ENCODE measurements at places on chromosomes 12 and 14. TPM values are rescaled to one million over a fixed set of nuclear protein-coding genes. Genes with fewer than 3 reads are reported as not detected.

Gene TSHR
- total RNA-seq, result 0.63 TPM

Gene TAS2R10
- total RNA-seq, result 15.0 TPM

Gene APOLD1
- 19.4 TPM for total RNA-seq

Gene EFS
- 24.1 TPM for total RNA-seq

Gene ACSM4
- not detected for total RNA-seq

Gene FGD6
- 14.1 TPM for total RNA-seq

Gene IFI27L2
- 11.9 TPM for total RNA-seq

Gene KCNH5
- 30.4 TPM for total RNA-seq

Gene MYO1A
- not detected for total RNA-seq

Gene C12orf60
- 1.3 TPM for total RNA-seq

Gene C1S
- total RNA-seq, result 8.1 TPM
